ENCODE measurements at places on chromosomes 13 and 19. TPM values are rescaled to one million over a fixed set of nuclear protein-coding genes. Genes with fewer than 3 reads are reported as not detected.

GRCh38 chr19:34213283-34213682 is 41.0 kb downstream of the LSM14A start:
- DNase-seq: no peak

- peak; percentile 82 for DNase-seq
Observed at GRCh38 chr19:3075605-3076431, 13.5 kb upstream of the TLE5 start.

DNA sequence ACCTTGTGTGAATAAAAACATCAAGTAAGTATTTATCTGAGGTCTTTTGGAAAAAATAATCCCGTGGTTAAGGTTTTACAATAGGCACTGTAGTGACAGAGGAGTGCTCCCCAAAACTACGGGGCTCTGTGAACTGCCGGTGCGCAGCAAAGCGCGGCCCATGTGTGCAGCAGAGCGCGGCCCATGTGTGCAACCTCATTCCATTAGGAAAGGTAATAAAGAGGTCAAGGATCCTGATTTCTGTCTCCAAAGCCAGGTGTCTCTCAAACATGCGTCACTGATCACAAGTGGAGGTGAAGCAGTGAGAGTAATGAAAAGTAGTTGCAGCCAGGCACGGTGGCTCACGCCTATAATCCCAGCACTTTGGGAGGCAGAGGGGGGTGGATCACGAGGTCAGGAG is 58.7 kb downstream of the MRPL57 start:
- no peak for DNase-seq

DNA sequence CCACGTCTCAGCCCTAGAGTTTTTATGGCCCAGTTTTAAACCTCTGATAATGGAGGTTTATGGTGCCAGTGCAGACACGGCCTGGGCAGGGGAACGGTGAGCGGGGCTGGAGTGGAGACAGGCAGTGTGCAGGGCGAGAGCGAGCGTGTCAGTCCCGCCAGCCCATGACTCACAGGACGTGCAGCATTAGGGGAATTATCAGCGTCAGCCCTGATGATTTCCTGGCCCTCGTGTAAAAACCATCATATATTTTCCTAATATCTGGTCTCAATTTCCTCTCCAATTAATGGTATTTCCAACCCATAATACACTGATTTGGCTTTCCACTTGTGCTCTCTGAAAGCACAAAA is 104.6 kb upstream of the VSTM2B start:
- DNase-seq: no peak

TINCR gene
- total RNA-seq: 0.74 TPM

DNA sequence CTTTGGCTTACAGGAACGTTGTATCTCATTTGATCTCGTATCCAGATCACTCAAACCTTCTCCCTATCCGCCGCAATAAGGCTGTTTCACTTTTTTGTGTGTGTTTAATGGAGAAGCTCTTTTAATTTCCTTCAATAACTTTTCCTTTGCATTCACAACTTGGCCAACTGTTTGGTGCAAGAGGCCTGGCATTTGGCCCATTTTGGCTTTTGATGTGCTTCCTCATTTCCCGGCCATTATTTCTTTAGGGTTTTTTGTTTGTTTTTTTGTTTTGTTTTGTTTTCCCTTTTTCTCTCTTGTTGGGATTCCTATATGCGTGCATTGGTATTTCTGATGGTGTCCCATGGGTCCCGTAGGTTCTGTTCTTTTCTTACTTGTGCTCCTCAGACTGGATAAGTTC is 6.1 kb upstream of the UPF3A start:
- DNase-seq: no peak

LILRB2 gene
- total RNA-seq: 1.3 TPM

MADCAM1 gene
- 0.91 TPM for total RNA-seq

DNA sequence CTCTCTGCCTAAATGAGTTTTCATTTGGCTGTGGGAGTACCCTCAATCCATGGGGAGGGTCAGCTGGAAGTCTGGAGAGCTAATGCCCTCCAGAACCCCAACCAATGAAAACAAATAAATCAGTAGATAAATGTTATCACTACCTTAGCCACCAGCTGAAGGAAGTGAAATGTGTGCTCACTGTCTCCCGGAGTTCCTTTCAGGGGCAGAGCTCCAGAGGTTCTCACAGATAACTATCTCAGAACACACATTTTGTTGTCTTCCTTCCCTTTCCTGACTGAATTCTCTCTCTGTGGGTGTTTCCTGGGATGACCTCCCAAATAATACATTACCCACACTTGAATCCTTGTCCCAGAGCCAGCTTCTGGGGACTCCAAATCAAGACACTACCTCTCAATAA is 779.6 kb downstream of the DIAPH3 start:
- no peak for DNase-seq

CGB3 gene
- not detected for total RNA-seq

GRCh38 chr13:50006426-50007135 is 8.7 kb upstream of the KCNRG start:
- DNase-seq: no peak

GRCh38 chr13:99326012-99326411 is 18.8 kb upstream of the GPR183 start:
- no peak for DNase-seq

NDUFA11 gene
- total RNA-seq: 94.3 TPM

DNA sequence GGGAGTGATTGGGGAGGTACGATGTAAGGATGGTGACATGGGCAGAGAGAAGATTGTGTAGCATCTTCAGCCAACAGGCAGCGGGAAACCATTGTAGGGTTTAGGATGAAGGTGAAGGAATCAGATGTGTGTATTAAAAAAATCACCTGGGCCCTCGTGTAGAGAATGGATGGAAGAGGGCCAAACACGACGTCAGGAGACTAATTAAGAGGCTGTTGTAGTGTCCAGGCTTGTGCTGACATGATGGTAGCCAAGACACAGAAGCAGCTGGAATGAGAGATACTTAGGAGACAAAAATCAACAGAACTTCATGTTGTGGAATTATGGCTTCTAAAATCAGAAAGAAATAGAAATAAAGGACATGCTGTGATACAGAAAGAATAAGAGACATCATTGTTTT is 41.2 kb upstream of the ARGLU1 start:
- no peak for DNase-seq

Data from CD4-positive, alpha-beta T cell (primary cell).